ENCODE measurements at places on chromosomes 2 and 18. TPM values are rescaled to one million over a fixed set of nuclear protein-coding genes. Genes with fewer than 3 reads are reported as not detected.
A peak's percentile ranks its signal among the peaks of the same experiment; 100 is the strongest.

The MGAT4A gene
- total RNA-seq: 59.0 TPM

The TSHZ1 gene
- 11.0 TPM for total RNA-seq

GRCh38 chr2:113850687-113851086 is 39.2 kb upstream of the ACTR3 start:
- DNase-seq: no peak

The CHRNG gene
- not detected for total RNA-seq

DNA sequence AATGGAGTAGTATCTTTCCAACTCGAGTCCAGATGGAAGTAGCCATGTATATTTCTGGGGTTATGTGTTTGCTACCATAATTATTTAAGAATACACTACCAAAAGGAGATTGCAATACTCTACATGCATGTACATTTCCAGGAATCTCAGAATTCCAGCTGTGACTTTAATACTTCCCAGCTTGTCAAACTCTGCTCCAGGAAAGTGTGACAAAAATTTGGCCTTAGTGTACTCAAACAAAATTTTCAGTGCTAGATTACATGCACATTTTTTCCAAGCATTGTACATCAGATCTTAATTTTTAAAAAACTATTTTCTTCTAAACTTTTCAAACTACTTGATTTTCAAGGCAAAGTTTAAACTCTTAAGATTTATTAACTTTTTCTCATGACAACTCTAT is 1791.6 kb downstream of the SUCLG1 start:
- no peak for DNase-seq

DNA sequence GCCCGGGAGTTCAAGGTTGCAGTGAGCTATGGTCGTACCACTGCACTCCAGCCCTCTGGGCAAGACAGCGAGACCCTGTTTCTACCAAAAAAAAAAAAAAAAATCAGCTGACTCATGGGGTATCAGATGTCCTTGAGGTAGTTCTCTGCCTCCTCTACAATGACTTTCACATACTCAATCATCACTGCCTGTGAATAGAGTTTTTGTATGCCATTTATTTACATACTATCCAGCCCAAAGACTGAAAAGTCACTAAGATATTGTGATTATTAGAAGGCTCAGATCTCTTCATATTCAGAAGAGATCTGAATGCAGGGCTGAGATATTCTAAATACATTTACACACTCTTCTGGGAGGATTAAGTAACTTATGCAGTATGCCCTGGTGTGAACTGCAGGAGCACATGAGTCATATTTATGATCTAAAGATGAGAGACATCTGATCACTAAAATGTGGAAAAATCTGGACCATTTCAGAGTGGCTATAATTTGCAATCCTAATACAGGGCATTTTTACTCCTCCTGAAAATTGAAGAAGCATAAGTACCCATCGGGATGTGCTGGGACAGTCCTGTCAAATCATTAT is 38.9 kb downstream of the KLF7 start:
- DNase-seq: no peak

- DNase-seq: no peak
These were observed 75.2 kb downstream of the RBMS1 start for GRCh38 chr2:160418398-160418765.

- DNase-seq: no peak
These were observed 390.2 kb downstream of the PTPRM start for GRCh38 chr18:7957297-7957696.

The UGT1A8 gene
- total RNA-seq: not detected

DNA sequence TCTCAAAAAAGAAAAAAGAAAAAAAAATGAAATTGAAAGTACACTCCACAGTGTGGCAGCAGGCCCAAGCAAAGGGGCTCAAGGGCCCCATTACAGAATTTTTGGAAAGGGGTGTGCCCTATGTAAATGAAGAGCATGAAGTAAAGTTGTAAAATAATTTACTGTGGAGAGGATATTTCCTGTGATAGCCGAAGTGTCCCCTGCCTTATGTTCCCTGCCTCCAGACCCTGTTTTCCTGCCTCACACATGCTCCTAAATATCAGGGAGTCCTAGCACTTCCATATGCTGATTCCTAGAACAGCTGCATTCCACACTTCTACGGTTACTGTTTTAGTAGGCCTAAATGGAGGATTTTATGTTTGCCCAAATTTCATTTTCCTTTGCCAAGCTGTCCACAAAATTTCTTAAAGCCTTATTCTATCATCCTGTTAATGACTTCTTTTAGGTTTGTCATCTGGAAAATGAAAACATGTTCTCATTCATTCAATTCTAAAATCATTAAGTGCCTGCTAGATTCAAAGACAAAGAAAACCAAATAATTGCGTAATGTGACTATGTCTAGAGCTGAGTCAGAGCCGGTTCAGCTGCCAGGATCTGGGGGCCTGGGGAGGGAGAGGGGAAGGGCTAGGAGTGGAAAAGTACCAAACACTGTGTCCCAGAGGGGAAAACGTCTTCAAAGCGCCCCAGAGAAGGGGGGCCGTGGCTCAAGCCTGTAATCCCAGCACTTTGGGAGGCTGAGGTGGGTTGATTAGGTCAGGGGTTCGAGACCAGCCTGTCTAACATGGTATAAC is 25.9 kb upstream of the IMPA2 start:
- DNase-seq: no peak

The CD207 gene
- total RNA-seq: not detected

DNA sequence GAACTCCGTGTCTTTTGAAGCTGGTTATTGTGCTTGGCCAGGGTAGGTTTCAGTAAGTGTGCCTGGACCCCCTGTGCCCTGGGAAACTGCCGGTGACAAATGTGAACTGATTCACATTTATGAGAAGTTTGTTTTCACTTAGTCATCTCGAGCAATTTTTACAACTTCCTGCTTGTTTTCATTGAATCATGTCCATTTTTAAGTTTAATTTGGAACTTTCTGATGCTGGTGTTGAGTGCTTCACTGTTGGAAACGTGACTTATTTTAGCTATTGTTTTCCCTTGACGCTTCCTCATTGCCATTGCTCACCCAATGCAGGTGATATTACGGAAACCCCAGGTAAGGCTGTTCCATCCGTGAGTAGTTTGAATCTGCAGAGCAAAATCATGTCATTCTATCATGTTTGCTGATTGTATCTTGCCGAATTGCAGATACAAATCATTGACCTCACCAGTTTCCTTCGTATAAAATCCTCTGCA is 97.2 kb downstream of the RTN4 start:
- no peak for DNase-seq

GRCh38 chr2:221524158-221524557 is 47.9 kb downstream of the EPHA4 start:
- no peak for DNase-seq

- DNase-seq: no peak
These were observed 84.1 kb downstream of the LDLRAD4 start for GRCh38 chr18:13302457-13303225.

The PLGLB2 gene
- total RNA-seq: 0.32 TPM

DNA sequence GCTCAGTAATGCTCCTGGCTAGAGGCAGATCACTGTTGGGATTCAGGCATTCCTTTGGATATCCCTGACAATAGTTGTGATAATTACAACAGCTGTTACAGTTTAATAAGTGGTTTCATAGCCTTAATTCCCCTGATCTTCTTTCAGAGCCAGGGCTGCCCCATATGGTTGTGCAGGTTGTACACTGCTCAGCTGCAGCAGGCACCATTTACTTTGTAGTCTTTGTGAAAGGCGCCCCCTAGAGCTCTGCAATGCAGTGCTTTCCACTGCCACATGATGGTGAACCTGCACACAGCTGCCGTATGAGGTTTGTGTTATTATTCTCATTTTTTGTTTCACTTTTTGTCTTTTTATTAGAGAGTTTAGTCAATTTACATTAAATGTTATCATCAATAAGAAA is 239.1 kb downstream of the KCNS3 start:
- peak; percentile 40 for DNase-seq
